ENCODE measurements at places on chromosomes 6 and 20.

- DNase-seq: no peak
These were observed 72.6 kb downstream of the NINL start for GRCh38 chr20:25512709-25513108.

DNA sequence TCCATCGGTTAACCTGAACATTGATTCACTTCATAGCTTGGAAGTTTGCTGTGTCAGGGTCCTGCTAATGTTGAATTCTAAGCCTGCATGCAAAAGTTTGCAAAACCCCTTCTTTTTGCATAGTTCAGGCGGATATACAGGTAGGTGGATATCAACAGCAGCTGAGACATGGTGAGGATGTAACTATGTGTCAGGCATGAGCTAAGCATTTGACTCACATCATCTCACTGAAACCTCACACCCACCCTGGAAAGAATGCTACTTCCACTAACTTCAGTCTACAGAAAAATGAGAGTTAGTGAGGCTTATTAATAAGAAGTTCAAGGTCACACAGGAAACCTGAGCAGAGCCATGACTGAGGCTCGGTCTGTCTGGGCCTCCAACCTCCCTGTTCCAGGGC lies 276.9 kb downstream of the BMP7 start:
- no peak for DNase-seq

DNA sequence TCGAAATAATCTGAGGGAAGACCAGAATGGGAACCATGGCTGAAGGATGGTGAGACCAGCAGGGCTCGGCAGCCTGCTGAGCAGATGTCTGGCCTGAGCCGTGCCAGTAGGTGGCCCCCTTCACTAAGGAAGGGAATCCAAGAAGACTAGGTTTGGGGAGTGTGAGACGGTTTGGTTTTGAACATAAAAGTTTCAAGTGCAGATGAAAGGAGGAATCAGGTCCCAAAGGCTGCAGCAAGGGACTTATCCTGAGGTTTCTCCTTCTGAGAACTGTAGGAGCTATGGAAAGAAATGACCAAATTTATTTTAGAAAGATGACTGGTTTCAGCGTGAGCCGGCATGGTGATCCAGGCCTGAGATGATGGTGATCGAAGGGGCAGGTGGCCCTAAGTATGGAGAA lies 4.6 kb upstream of the OSER1 start:
- no peak for DNase-seq

- DNase-seq: no peak
These were observed 61.4 kb upstream of the BMP2 start for GRCh38 chr20:6705926-6706548.

Data from iPS DF 6.9 (cell line).